Pancreas (tissue), 10 donors: ENCODE measurements at places on chromosomes 4 and X. TPM values are rescaled to one million over a fixed set of nuclear protein-coding genes. Genes with fewer than 3 reads are reported as not detected.

The MAGEB2 gene
- total RNA-seq, result not detected

The MAGED4 gene
- total RNA-seq, result 3.6 TPM

The NLRP2B gene
- total RNA-seq, result not detected

The MTTP gene
- total RNA-seq, result not detected

The AMOT gene
- 4.9 TPM for total RNA-seq

The DCAF4L1 gene
- total RNA-seq, result not detected

The RPS6KA3 gene
- 29.5 TPM for total RNA-seq

The KLKB1 gene
- 1.4 TPM for total RNA-seq

The PRR32 gene
- not detected for total RNA-seq

The RCHY1 gene
- total RNA-seq, result 10.3 TPM

The PAGE2B gene
- not detected for total RNA-seq

The PPP1R3F gene
- 2.8 TPM for total RNA-seq

The GAGE12H gene
- total RNA-seq, result not detected

The MAGEB10 gene
- total RNA-seq, result not detected

The SH3D19 gene
- total RNA-seq, result 19.4 TPM

The ARHGAP6 gene
- 1.2 TPM for total RNA-seq

The SSX1 gene
- not detected for total RNA-seq

The MAGEB1 gene
- not detected for total RNA-seq

The RHOXF2B gene
- total RNA-seq, result not detected

The GPRASP1 gene
- total RNA-seq, result 3.5 TPM

The C4orf50 gene
- total RNA-seq, result under 0.01 TPM

The ARAP2 gene
- 13.4 TPM for total RNA-seq

The STATH gene
- total RNA-seq, result not detected

The REPS2 gene
- total RNA-seq, result 29.3 TPM

The REELD1 gene
- 0.14 TPM for total RNA-seq

The ITIH6 gene
- not detected for total RNA-seq

The VSIG4 gene
- total RNA-seq, result 2.5 TPM

The UGT2B7 gene
- 8.8 TPM for total RNA-seq

The FOXR2 gene
- total RNA-seq, result not detected

The RPS6KA6 gene
- total RNA-seq, result 0.86 TPM
